ENCODE measurements at places on chromosomes 5 and 9.
A peak's percentile ranks its signal among the peaks of the same experiment; 100 is the strongest.

DNA sequence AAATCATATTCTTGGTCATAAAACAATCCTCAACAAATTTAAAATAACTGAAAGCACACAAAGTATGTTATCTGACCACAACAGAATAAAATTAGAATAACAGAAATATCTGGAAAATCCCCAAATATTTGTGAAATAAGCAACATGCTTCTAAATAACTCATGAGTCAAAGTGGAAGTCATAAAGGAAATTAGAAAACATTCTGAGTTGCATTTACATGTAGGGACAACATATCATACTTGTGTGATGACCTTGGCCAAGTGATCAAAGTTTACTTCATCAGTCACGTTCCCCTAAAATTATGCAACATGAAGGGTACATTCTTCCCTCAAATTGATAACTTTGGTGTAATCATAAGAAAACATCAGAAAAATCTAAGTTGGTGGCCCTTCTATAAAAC lies 64.7 kb downstream of the CSF2 start:
- peak; percentile 35 for DNase-seq

- no peak for DNase-seq
Observed at GRCh38 chr9:135083831-135084230, 3.6 kb upstream of the OLFM1 start.

GRCh38 chr5:42984307-42984706 lies 55.8 kb downstream of the ANXA2R start:
- DNase-seq: no peak

DNA sequence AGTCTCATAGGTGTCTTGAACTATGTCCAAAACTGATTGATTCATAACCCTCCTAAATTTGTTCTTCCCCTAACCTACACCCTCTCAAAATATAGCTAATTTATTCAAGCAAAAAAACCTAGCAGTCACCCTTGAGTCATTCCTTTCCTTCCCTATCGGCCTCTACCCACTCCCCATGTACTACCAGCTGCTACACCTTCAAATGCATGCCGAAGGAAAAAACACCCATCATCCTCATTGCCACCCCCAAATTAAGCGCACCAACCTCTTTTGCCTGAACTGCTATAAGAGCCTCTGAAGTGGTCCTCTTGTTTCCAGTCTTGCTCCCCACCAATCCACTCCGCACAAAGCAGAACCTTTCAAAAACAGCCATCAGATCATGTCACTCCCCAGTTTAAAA lies 12.6 kb downstream of the LIFR start:
- DNase-seq: no peak

DNA sequence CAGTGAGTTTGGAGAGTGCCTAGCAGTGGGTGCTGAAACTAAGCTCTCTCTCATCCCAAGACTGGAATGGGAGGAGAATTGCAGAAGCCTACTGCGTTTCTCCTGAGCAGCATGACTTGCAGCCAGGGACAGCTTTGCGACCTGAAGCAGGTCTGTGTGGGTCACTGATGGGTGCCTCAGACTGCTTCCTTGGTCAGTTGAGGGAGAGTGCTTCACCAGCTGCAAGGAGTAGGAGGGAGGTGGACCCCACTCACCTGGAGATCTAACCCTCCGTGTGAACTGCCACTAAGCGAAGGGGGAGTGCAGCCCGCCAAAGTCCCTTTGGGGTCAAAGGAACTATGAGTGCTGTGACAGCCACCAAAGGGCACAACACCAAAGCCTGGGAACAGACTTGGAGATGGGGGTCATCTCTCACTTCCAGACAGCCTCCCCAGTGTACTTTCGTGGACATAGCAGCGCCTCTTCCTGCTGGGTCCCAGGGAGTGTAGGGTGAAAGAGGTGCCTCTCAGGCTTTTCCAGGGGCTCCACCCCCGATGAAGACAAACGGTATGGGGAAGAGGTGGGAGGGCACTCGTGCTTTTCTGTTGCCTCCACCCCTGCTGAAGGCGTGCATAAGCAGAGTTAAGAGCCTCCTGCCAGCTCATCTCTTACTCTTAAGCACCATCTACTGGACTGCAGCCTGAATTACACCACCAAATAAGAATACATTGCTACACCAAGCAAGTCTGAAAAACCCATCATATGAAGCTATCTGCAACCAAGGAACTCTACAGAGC lies 34.3 kb upstream of the MACIR start:
- peak; percentile 70 for DNase-seq

DNA sequence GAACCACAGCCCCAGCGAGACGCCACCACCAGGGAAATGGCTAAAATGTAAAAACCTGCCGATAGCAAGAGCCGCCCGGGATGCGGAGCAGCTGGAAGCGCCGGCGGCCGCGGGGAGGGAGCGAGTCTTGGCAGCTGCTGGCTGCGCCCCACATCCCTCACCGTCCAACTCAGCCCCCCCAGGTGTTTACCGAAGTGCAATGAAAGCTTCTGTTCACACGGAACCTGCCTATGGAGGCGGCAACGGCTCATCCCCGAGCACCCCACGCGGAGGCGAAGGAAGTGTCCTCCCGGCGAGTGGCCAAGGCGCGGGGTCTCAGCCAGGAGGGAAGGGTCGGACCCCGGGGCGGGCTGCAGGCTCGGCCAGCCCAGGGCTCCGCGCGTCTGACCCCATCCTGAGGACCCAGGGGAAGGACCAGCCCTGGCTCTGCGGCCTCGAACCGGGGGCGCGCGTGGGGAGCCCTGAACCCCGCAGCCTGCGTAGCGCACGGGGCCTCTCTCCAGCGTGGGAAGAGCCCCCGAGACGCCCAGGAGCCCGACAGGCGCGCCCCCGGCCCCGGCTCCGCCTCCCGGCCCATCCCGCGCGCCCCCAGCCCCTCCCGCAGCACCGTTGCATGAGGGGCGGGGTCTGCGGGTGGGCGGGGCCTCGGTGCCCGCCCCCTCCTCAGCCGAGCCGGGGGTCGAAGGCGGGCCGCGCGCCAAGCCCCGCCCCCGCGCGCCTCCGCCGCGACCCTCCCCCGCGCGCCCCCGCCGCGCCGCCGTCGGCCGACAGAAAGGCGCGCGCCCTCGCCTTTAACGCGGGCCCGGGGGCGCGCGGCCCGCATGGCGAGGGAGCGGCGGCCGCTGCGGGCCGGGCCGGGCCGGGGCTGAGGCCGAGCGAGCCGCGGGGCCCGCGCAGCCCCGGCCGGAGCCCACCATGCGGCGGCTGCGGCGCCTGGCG lies at the start of gene DIPK1B:
Gene DIPK1B, plus strand, starts transcription at position 822 of the 939 bp plus-strand sequence. Its CDS starts 94 bp downstream, at position 916.
- DNase-seq: no peak

DNA sequence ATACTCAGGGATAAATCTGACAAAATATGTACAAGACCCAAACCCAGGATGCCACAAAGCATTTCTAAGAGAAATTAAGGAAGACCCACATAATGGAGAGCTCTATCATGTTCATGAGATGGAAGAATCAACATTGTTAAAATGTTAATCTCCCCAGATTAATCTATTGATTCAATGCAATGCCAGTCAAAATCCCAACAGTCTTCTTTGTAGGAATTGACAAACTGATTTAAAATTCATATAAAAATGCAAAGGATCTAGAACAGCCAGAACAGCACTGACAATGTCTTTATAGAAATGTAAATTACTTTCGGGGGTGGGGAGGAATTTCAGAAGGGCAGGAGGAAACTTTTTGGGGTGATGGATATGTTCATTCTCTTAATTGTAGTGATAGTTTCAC lies 281.6 kb upstream of the SEMA6A start:
- DNase-seq: no peak

GRCh38 chr5:153807801-153808200 lies 230.9 kb downstream of the FAM114A2 start:
- no peak for DNase-seq

GRCh38 chr5:43304525-43304924 lies 8.7 kb downstream of the HMGCS1 start:
- peak; percentile 82 for DNase-seq

DNA sequence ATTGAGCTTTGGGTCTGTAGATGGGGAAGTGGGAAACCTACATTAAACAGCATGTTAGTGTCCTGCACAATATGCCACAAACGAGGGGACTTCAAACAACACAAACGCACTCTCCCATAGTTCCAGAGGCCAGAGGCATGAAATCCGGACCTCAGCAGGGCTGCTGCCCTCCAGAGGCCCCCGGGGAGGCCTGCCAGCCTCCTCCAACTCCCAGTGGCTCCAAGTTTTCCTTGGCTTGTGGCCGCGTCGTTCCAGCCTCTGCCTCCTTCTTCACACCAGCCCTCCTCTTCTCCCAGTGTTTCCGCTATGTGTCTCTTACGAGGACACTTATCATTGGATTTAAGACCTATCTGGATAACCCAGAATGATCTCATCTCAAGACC lies 13.3 kb upstream of the COL5A1 start:
- no peak for DNase-seq

DNA sequence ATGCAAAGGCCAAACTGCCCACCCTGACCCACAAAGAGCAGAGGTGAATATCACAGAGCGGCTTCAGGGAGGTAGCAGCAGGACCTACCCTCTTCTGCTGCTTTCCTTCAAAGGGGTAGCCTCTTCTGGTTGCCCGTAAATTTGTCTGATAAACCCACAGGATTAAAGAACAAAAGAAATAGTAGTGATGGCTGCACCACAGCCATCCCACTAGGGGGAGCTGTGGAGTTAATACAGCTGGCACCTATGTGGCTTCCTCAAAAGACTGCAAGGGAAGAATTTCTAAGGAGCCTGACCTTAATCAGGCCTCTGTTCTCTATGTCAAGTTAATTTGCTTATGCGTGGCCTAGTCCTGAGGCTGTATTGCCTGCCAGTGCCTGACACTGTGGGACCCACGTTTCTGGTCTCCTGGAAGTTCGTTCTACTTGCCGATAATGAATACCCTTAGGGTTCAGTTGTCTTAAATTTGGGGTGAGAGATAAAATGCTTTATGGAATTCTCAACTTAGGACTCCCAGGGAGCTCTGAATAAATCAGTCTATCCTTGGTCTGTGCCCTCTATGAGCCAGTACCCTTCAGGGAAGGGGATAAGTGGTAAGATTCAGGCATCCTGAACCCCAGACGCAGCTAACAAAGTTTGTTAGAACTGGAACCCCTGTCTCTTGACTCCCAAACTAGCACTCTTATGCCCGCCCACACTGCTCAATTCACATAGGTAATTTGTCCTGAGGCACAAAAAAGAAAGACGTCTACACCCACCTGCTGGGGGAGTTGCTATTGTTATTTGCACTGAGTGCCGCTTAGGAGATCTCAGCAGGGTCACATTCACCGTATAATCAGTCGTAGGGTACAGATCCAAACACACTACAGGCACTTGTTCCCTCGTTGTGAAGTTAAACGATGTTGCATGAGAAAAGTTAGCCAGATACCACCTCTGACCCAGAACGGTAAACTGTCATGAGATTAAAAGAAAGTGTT lies 77.1 kb downstream of the SUSD1 start:
- DNase-seq: peak; percentile 87

- no peak for DNase-seq
Observed at GRCh38 chr5:116176121-116176520, 91.3 kb downstream of the COMMD10 start.

DNA sequence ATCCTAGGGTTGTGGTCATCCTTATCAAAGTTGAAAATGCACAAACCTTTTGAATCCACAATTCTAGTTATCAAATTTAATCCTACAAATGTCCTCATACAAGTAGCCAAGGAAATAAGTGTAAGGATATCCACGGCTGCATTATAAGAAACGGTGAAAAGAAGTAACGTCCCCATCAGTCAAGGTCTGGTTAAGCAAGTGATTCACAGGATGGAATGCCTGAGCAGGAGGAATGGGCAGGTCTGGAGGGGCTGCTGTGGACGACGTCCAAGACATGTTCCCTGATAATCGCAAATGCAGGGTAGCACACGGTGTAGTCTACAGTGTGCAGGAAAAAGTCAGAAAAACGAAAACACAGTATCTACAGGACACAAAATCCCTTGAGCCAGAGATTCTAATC lies 118.6 kb downstream of the ADAMTS2 start:
- DNase-seq: no peak

- no peak for DNase-seq
Observed at GRCh38 chr5:74660140-74660539, 19.6 kb upstream of the ENC1 start.

- no peak for DNase-seq
Observed at GRCh38 chr5:34475249-34475966, 180.7 kb upstream of the RAI14 start.

DNA sequence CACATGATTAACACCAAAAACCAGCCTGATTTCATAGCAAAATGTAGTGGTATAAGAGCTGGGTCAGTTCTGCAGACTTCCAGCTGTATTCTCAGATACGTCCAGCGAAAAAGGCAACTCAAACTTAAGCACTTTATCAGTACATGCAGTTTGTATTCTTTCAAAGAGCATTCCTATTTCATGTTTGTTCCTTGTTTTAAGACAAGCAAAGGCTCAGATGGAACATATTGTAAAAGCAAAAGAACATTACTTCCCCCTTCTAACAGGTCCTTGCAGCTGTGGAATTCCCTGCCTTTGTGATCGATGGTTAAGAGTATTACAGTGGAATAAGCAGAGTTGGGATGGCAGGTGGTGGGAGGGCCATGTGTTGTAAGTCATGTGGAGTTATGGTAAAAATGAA lies 86.3 kb upstream of the GRHPR start:
- DNase-seq: no peak

- no peak for DNase-seq
Observed at GRCh38 chr5:146284016-146284415, 54.6 kb upstream of the POU4F3 start.

DNA sequence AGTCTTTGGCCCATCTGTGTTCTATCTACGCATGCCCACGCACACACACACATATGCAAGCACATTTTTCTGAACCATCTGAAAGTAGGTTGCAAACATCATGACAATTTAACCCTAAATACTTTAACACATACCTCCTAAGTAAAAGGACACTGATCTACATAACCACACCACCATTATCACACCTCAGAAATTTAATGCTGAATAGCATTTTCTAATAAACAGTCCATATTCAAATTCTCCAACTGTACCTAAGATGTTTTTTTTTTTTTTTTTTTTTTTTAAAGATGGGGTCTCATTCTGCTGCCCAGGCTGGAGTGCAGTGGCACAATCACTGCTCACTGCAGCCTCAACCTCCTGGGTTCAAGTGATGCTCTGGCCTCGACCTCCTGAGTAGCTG lies 35.5 kb downstream of the DDX31 start:
- no peak for DNase-seq

DNA sequence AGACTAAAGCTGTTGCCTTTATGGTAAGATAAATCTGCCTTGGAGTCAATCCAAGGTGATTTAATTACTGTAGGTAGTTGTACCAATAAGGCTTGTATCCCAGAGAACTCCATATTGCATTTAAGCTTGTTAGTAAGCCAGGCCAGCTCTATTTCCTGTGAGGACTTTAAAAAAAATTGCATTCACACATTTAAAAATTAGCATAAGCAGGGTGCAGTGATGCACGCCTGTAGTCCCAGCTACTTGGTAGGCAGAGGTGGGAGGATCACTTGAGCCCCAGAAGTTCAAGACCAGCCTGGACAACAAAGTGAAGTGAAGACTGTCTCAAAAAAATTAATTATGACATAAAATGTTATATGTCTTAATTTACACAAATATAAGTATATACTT lies 28.7 kb upstream of the ABL1 start:
- DNase-seq: no peak

- DNase-seq: no peak
Observed at GRCh38 chr5:144864118-144864517, 693.4 kb downstream of the KCTD16 start.

- DNase-seq: no peak
Observed at GRCh38 chr9:7185612-7186011, 427.8 kb downstream of the KDM4C start.
